Endothelial cell of umbilical vein (primary cell): ENCODE measurements at places on chromosomes 6 and 20. TPM values are rescaled to one million over a fixed set of nuclear protein-coding genes. Genes with fewer than 3 reads are reported as not detected.

Gene HFE
- polyA plus RNA-seq, result 5.4 and 8.1 TPM in 2 replicates

Gene ANKRD66
- not detected in 2 replicates for polyA plus RNA-seq

- no peaks in the 10 kb centered on the region for H3K27me3 ChIP-seq
- H3K27ac ChIP-seq, result no peak overlapping the region
- no peaks in the 10 kb centered on the region for H3K4me1 ChIP-seq
- H3K36me3 ChIP-seq, result no peaks in the 10 kb centered on the region
- no peak for DNase-seq
Observed at GRCh38 chr6:64266351-64266821, 630.8 kb downstream of the PHF3 start.

Gene BMP7
- not detected in 2 replicates for polyA plus RNA-seq

Gene LST1
- 1.1 and 1.8 TPM in 2 replicates for polyA plus RNA-seq

DNA sequence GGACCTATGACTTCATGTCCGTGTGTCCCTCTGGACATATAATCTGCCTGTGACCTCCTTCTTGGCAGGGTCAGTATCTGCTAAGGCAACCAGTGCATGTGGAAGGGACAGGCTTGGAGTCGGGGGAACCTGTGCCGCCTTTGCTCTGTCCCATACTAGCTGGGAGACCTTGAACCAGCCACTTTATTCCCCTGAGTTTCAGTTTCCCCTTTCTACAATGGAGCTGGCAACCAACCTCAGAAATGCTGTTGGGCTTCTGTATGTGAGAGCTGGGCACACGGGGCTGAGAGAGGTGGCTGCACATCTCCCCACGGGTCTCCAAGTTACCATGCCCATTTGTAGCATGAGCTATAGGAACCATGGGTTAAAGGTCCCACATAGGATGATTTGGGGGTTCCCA lies 53.8 kb downstream of the CD40 start:
- no peak overlapping the region for H3K27ac ChIP-seq
- no peak for DNase-seq
- no peaks in the 10 kb centered on the region for H3K4me1 ChIP-seq

DNA sequence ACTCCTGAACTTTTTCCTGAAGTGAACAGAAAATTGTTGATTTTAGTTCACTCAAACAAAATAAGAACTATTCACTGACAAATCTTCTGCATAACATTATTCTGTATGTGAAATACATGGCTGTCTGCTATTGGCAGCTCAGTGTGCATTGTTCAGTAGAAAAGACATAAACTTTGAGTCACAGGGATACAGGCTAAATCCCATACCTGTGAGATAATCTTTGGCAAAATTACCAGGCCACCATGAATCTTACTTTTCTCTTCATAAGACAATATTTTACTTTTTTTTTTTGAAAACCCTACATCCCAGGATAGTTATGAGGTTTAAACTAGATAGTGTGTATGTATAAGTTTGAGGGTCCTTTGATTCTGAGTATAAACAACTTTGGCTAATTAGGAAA lies 224.8 kb downstream of the GRM1 start:
- no peaks in the 10 kb centered on the region for H3K27me3 ChIP-seq
- H3K4me1 ChIP-seq, result no peaks in the 10 kb centered on the region
- no peak for DNase-seq
- H3K36me3 ChIP-seq, result no peaks in the 10 kb centered on the region
- no peak overlapping the region for H3K4me3 ChIP-seq

GRCh38 chr20:58480551-58481336 lies 34.5 kb downstream of the APCDD1L start:
- no peak overlapping the region for H3K4me3 ChIP-seq
- H3K27me3 ChIP-seq, result no peaks in the 10 kb centered on the region
- H3K27ac ChIP-seq, result no peak overlapping the region
- DNase-seq, result no peak
- H3K4me1 ChIP-seq, result peaks cover 4% of the 10 kb centered on the region

- peaks cover 10% of the 10 kb centered on the region for H3K4me1 ChIP-seq
- H3K27ac ChIP-seq, result no peak overlapping the region
- H3K36me3 ChIP-seq, result no peaks in the 10 kb centered on the region
- peak; percentile 48 for DNase-seq
- H3K27me3 ChIP-seq, result no peaks in the 10 kb centered on the region
- H3K4me3 ChIP-seq, result no peak overlapping the region
Observed at GRCh38 chr6:119350952-119351372, 1.4 kb upstream of the MAN1A1 start.
